CD8-positive, alpha-beta T cell (primary cell): ENCODE measurements at places on chromosomes 5 and 9. TPM values are rescaled to one million over a fixed set of nuclear protein-coding genes. Genes with fewer than 3 reads are reported as not detected.

IFNA21 gene
- total RNA-seq, result not detected

DNA sequence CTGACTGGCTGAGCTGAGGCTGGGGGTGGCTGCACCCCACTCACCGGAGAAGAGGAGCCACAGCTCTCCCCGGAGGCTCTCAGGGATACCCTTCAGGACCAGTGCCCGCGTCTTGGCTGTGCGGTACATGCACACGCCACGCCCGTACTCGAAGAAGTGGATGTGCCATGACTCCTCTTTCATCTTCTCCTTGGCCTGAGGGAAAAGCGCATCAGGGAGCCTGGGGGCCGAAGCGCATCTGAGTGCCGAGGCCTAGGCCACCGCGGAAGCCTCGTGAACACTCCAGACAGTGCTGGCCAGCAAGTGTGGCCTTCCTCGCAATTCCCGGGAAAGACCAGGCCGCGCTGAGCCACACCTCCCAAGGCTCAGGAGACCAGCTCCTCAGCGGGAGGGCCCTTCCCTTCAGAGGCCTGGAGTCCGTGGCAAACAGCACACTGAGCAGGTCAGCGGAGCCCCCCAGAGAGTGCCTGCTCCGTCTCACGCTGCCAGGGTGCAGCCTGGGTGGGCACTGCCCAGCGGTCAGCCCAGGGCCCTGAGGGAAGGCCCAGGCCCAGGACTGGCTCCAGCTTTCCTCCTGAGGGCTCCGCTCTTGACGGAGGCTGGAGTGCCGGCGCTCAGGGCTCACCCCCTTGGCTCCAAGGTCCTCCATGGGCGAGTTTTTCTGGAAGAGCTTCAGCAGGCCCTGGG is 20.5 kb upstream of the MRNIP start:
- DNase-seq, result no peak

GRCh38 chr9:132849185-132849706 is 28.8 kb downstream of the AK8 start:
- DNase-seq, result peak; percentile 30

DNA sequence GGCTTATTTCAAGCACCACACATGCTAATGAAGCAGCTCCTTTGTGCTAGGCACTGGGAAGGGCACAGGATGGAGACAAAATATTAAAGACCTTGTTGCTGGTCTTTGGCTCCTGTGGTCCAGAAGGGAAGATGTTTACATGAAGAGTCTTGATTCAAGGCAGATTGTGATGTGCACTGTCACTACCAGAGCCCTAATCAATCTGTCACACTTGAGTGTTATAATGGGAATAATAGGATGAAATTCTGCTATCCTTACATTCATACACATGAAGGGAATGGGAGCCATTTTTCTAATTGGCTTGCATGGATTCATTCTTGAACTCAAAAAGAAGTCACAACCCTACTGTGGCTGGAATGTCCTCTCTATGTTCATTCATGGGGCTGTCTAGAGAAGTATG is 203.0 kb downstream of the SEC61B start:
- DNase-seq, result no peak

GRCh38 chr9:90476058-90476457 is 166.6 kb downstream of the DIRAS2 start:
- no peak for DNase-seq

- no peak for DNase-seq
These were observed 288.5 kb upstream of the ANKH start for GRCh38 chr5:15160091-15160490.

DNA sequence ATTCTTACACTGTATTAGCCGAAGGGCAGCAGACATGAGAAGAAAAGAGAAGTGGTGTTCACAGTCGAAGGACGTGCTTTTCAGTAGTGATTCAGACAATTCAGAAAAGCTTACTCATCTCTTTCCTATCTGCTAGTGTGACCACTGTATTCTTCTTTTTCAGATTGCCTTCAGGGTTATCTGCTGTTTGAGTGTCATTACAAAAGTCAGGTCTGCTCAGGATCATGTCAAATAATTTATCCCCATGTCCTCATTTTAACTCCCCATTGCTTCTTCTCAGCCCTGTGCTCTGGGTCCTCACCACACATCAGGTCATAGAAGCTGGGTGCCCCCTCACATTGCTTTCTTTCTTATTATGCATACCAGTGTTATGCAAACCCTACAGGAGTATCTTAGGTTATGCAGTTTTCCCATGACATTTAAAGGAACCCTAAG is 394.0 kb downstream of the CETN3 start:
- no peak for DNase-seq

DNA sequence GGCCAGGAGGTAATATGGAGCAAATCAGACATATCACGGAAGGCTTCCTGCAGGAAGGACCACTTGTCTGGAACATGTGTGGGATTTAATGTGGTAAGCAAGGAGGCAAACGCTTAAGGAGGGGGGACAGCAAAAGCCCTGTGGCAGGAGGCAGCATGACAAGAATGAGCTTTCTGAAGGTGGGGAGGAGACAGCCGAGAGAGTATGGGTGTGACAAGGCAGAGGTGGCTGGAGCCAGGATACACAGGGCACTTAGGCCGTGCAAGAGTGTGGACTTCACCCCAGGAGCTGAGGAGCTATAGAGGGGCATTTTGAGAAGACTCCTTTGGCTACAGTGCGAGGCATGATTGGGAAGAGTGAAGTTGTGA is 14.4 kb upstream of the S1PR3 start:
- no peak for DNase-seq

DNA sequence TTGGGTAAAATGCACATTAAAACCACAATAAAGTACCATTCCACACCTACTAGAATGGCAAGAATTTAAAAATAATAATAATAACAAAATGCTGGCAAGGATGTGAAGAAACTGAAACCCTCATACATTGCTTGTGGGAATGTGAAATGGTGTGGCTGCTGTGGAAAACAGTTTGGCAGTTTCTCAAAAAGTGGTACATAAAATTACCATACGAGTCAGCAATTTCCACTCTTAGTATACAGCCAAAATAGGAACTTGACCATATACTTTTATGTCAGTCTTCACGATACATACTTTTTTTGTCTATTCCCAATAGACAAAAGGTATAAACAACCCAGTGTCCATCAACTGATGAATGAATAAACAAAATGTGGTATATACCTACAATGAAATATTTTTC is 15.6 kb downstream of the FKBP15 start:
- DNase-seq, result no peak
